ENCODE measurements at places on chromosomes 12 and 14.
A peak's percentile ranks its signal among the peaks of the same experiment; 100 is the strongest.

DNA sequence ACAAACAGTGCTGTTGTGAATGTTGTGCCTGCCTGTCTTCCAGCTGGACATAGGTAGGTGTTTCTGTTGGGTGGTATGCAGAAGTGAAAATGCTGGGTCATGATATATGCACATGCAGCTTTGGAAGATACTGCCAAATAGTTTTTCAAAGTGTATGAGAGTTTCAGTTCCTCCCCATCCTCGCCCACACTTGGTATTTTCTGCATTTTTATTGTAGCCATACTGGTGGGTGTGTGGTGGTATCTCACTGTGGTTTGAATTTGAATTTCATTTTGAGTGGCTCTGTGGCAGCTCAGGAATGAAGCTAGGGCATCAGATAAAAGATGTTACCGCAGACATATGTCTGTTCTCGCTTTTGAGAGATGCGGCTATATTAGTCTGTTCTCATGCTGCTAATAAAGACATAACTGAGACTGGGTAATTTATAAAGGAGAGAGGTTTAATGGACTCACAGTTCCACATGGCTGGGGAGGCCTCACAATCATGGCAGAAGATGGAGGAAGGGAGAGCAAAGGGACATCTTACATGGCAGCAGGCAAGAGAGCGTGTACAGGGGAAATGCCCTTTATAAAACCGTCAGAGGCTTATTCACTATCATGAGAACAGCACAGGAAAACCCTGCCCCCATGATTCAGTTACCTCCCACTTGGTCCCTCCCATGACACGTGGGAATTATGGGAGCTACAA is 183.1 kb downstream of the CAND1 start:
- DNase-seq = no peak

- no peak for DNase-seq
These were observed 53.1 kb downstream of the RFLNA start for GRCh38 chr12:124347805-124348658.

DNA sequence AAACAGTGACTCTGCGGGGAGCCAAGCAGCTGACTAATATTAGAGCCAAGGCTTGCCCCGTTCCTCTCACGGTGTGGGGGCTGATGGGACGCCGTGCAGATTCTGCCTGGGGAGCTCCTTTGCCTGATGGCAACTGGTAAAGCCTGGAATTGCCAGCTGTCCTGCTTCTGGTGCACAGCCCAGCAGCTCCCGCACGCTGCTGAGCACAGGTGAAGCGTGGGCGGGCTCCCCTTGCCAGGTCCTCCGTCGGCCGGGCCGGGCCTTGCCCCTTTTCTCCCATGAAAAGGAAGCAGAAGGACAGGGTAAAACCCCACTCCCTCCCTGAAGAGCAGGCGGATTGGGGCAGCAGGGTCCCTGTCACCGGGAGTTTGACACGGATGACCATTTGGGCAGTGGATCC is 79.0 kb downstream of the WDR20 start:
- DNase-seq = peak; percentile 58

- no peak for DNase-seq
These were observed 45.5 kb downstream of the PAWR start for GRCh38 chr12:79645235-79645630.

GRCh38 chr14:35551081-35551480 is 17.1 kb downstream of the INSM2 start:
- DNase-seq = no peak

GRCh38 chr14:60862283-60862682 is 118.6 kb downstream of the TRMT5 start:
- no peak for DNase-seq

Data from cerebellum (tissue), 4 donors.